ENCODE measurements at places on chromosomes 2 and 18.

GRCh38 chr2:205699515-205700289 is 17.4 kb downstream of the NRP2 start:
- DNase-seq = no peak

DNA sequence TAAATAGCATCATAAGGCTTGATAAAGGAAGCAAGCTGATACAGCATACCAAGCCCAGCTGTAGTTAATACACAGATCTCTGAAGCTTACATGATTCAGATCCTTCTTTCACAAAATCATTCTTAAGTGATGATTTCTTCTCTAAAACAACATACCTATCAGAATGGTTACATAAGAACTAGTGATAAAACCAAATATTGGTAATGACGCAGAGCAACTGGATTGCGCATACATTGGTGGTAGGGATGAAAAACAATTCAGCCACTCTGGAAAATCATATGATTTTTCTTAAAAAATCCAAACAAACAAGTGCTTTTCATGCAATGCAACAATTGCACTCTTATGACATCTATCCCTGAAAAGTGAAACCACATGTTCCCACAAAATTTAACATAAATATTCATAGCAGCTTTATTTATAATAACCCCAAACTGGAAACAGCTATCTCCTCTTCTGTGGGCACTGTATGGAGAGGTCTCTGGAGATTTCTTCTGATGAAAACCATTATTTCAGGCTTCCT is 153.6 kb upstream of the DSEL start:
- no peak for DNase-seq

GRCh38 chr2:158214431-158214830 is 112.8 kb downstream of the UPP2 start:
- DNase-seq = peak; percentile 16

- no peak for DNase-seq
Measured at GRCh38 chr2:56682397-56682760, 498.6 kb downstream of the CCDC85A start.

- DNase-seq = no peak
Measured at GRCh38 chr2:240836781-240837467, 16.9 kb upstream of the KIF1A start.

DNA sequence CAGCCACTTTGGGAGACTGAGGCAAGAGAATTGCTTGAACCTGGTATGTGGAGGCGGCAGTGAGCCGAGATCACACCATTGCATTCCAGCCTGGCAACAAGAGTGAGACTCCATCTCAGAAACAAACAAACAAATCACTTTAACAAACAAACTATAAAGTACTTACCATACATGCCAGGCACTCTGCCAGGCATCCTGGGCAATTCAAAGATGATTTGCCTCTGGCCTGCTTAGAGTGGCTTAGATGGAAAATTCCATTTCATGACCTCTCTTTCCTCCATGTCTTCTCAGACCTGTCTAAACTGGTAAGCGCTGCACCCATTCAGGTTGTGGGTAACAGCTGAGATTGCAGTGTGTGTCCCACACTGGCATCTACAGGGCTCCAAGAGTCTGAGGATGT is 273.2 kb downstream of the BCL2 start:
- DNase-seq = no peak

DNA sequence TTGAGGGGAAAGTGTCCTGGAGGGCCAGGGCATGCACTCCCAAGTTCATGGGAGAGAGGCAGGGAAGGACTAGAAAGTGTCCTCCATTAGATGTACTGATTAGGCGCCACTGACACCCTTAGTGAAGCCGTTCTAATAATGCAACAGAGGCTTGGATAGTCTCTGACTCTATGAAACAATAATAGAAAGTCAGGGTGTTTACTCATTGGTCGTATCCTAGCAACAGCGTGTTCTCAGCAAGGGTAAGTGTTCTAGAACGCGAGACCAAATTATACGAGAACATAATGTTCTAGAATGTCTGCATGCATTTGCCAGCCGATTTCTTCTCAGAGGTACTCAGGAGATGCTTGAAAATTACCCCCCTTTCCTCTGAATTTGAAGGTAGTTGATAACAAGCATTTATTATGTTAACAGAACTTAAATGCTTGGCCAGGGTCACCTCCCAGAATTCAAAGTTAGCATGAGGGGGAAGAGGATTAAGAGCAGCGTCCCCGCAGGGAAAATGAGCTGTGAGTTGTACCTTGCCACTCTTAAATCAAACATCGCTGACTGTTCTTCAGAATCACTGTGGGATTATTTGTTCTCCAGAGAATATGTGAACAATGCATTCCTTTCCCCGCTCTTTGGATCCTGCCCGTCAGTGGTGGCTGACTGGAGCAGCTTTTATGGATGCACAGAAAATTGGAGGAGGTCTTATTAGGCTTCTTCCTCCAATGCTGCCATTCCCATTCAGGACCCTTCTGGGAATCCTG is 33.7 kb upstream of the PDIA6 start:
- DNase-seq = no peak

GRCh38 chr2:109305490-109306167 is 176.6 kb downstream of the SH3RF3 start:
- DNase-seq = no peak

GRCh38 chr2:205655779-205656456 is 26.4 kb upstream of the NRP2 start:
- DNase-seq = no peak

GRCh38 chr18:2681993-2682603 is 26.6 kb downstream of the SMCHD1 start:
- no peak for DNase-seq

- peak; percentile 32 for DNase-seq
Measured at GRCh38 chr2:182715121-182715891, 751 bp upstream of the DNAJC10 start.

DNA sequence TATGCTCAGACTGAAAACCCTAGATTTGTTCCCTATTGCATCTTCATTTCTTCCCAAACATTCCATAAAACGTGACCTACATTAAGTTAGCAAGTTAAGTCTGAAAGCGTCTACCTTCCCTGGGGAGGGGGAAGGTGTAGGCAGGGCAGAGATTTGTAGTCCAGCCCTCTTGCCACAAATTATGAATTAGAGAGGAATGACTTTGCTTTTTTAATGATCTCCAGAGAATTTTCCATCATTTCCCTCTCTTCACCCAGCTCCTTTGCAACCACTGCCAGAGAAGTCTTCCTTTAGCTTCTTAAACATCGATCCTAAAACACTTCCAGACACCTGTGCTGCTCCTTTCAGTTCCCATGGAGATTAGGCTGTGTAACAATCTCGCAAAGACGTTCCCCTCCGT is 1.2 kb downstream of the C2orf76 start:
- DNase-seq = no peak

DNA sequence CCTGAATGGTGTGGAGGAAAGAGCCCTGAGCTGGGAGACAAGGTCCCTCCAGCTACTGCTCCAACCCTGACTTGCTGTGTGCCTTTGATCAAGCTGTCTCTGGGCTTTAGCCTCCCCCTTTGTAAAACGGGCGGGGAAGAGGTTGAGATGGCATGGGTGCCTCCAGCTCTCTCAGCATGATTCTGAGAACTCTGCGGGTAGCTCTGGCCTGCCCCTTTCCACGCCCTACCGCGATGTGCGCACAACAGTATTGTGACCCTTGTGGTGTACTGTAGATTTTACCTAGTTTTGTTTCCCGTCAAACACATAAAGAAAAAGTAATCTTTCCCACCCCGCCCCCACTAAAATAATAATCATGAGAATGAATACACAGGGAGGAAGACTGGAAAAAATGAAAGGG is 5.3 kb downstream of the CD8A start:
- no peak for DNase-seq

GRCh38 chr2:134391751-134392160 is 137.9 kb downstream of the MGAT5 start:
- DNase-seq = peak; percentile 92

DNA sequence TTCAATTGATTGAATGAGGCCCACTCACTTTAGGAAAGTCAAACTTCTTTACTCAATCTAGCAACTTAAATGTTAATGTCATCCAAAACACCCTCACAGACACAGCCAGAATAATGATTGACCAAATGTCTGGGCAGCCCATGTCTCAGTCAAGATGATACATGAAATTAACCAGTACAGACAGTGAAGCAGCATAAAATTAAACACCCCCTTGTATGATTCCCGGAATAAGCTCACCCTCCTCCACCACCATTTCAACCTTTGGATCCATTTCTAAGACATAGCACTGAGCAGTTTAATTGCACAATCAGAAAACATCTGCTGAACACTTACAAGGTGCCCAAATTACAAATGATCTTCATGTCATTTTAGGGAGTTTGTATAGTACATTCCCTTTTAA is 570.7 kb upstream of the ID2 start:
- DNase-seq = no peak

- DNase-seq = no peak
Measured at GRCh38 chr2:219664944-219665343, 37.5 kb downstream of the SLC4A3 start.
